ENCODE measurements at places on chromosomes 1 and 21.
A peak's percentile ranks its signal among the peaks of the same experiment; 100 is the strongest.

GRCh38 chr1:246280551-246280950, 226.5 kb downstream of the SMYD3 start:
- DNase-seq, result no peak

DNA sequence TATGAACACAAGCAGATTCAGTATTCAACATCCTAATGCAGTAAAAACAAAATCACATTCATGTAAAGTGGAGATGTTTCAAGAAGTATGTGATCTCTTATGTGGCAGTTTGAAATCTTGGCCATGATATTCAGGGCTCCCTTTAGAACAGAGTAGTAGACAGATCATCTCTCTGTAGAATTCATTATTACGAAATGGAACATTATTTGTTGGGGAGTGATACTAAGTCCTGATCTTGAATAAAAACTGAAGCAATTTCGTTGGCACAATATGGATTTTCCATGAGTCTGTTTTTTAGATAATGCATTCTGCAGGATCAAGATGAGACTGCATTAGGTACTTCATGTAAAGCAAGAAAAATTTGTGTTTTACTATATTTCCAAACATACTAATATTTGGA, 264.4 kb upstream of the NRIP1 start:
- no peak for DNase-seq

DNA sequence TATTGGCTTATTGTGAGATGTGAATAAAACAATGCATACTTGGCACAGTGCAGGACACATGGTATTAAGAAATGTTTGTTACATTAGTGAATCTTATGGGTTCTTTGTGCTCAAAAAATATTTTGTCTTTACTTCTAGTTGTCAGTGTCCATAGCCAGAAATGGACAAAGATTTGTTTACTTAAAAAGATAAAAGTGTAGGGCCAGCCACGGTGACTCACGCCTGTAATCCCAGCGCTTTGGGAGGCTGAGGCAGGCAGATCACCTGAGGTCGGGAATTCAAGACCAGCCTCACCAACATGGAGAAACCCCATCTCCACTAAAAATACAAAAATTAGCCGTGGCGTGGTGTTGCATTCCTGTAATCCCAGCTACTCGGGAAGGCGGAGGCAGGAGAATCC, 654.6 kb upstream of the NEGR1 start:
- no peak for DNase-seq

- no peak for DNase-seq
Measured at GRCh38 chr1:6080469-6080868, 34.8 kb downstream of the KCNAB2 start.

DNA sequence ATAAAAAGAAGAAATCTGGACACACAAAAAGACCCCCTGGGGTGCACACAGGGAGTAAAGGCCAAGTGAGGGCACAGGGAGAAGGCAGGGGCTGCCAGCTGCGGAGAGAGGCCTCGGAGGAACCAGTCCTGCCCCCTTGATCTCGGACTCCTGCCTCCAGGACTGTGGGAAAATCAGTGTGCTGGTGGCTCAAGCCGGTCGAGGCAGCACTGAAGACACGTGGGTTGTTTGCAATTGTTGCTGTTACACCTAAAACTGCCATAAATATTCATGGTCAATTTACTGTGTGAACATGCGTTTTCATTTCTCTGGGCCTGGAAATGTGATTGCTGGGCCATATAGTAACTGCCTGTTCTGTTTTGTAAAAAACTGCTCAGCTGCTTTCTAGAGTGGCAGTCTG, 18.5 kb downstream of the IBA57 start:
- DNase-seq, result no peak

DNA sequence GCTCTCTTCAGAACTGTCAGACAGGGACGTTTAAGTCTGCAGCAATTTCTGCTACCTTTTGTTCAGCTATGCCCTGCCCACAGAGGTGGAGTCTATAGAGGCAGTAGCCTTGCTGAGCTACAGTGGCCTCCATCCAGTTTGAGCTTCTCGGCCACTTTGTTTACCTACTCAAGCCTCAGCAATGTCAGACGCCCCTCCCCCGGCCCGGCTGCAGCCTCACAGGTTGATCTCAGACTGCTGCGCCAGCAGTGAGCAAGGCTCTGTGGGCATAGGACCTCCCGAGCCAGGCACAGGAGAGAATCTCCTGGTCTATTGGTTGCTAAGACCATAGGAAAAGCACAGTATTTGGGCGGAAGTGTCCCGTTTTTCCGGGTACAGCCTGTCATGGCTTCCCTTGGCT, 89.9 kb upstream of the PDC start:
- peak; percentile 9 for DNase-seq

DNA sequence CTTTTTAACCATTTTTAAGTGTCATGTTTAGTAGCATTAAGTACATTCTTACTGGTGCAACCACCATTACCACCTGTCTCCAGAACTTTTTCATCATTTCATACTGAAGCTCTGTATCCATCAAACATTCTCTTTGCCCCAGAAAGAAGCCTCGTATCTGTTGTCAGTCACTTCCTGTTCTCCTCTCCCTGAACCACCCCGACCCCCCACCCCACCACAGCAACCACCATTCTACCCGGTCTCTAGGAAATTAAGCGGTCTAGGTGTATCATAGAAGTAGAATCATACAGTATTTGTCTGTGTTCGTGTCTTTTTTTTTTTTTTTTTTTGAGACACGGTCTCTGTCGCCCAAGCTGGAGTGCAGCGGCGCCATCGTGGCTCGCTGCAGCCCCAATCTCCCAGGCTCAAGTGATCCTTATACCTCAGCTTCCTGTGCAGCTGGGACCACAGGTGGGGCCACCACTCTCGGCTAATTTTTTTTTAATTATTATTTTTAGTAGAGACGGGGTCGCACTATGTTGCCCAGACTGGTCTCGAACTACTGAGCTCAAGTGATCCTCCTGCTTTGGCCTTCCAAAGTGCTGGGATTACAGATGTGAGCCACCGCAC, 23.7 kb upstream of the EPHA8 start:
- no peak for DNase-seq

- DNase-seq, result no peak
Measured at GRCh38 chr1:180239145-180240096, 9.4 kb downstream of the LHX4 start.

DNA sequence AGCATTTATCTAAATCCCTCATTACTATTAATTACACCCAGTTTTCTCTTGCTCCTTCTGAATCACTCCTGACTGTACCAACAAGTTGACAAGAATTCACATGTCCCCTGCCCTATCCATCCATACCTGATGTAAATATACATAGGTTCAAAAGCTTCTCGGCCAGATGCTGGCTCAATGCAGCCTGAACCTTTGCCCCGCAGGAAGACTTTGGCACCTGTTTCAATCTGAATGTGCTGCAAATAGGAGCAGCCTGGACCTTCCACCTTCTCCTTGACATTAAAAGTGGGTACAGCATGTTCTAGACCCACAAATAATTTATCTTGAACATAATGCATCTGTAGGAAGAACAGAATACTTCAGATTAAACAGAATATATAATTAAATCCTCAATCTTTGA, 8.7 kb downstream of the KHDC4 start:
- no peak for DNase-seq

- DNase-seq, result no peak
Measured at GRCh38 chr1:208027861-208028260, 116.9 kb upstream of the CD34 start.

DNA sequence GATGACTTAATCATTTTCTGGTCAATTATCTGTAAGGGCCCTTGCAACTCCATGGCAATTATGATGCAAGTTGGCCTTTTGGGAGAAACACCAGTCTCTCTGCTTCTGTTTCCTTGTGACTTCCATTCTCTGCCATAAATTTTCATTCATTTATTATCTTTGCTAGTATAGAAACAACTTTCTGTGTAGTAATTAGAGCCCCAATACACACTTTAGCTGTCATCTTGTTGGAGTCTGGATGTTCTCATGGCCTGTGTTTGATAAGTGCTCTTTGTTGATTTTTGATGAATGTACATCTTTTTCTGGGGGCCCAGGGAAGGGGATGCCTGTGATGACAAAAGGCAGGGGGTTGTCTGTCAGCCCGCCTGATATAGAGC, 22.4 kb downstream of the PROX1 start:
- no peak for DNase-seq

DNA sequence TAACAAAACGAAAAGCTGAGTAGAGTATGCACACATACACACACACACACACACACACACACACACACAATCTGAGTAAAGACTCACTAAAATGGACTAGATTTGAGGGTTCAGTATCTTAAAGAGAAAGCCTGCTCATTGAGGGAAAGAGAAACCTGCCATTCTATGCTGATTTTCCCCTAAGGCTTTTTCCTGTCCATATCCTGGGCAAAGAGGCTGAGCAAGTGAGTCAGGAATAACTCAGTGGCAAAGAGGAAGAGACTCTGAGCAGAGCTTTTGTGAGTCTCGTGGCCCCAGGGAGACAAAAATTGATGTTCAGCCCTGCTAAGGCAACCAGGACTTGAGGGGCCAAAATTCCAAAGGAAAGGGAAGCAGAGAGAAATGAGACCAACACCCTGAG, 37.3 kb upstream of the RUNX1 start:
- DNase-seq, result no peak

- DNase-seq, result no peak
Measured at GRCh38 chr1:19656134-19656779, 8.4 kb upstream of the HTR6 start.

DNA sequence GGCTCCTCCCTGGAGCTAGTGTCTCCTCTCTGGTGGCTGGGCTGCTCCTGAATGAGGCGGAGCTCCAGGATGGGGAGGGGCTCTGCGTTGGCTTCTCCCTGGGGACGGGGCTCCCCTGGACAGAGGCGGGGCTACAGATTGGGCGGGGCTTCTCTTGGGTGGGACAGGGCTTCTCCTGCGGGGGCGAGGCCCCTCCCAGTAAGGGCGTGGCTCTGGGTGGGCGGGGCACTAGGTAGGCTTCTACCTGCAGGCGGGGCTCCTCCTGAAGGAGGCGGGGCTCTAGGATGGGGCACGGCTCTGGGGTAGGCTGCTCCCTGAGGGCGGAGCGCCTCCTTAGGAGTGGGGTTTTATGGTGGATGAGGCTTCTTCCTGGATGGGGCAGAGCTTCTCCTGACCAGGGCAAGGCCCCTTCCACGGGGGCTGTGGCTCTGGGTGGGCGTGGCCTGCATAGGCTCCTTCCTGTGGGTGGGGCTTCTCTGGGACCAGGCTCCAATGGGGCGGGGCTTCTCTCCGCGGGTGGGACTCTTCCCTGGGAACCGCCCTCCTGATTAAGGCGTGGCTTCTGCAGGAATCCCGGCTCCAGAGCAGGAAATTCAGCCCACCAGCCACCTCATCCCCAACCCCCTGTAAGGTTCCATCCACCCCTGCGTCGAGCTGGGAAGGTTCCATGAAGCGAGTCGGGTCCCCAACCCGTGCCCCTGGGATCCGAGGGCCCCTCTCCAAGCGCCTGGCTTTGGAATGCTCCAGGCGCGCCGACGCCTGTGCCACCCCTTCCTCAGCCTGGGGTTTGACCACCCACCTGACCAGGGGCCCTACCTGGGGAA, 22.7 kb upstream of the ARF1 start:
- DNase-seq, result peak; percentile 87

DNA sequence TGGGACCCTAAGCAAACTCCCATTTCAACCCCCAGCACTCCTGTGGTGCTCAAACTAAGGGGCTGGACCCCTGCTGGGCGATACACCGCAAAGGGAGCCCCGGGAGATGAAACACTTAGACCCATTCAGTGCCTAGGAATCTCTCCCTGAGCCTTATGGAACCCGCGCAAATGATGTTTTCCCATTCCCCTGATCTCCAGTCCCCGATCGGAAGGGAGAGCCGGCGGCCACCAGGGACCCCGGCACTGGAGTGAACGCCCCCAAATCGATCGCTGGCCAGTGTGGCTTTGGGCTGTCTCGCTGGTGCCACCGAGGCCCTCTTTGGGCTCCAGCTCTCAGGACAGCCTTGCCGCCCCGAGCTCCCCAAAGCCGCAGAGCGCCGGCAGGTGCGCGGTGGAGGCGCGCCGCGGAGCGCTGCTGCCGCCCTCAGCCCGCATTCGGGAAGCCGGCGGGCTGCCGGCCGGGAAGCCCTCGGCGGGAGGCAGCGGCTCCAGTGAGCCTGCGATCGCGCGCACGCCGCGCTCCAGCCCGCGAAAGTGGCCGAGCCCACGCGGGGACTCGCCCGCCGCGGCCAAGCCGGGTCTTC, 1.1 kb downstream of the PLXNA2 start:
- no peak for DNase-seq

- DNase-seq, result no peak
Measured at GRCh38 chr1:213986020-213986924, 1.5 kb upstream of the PROX1 start.

- DNase-seq, result no peak
Measured at GRCh38 chr1:10591010-10591409, 116.3 kb downstream of the PEX14 start.

DNA sequence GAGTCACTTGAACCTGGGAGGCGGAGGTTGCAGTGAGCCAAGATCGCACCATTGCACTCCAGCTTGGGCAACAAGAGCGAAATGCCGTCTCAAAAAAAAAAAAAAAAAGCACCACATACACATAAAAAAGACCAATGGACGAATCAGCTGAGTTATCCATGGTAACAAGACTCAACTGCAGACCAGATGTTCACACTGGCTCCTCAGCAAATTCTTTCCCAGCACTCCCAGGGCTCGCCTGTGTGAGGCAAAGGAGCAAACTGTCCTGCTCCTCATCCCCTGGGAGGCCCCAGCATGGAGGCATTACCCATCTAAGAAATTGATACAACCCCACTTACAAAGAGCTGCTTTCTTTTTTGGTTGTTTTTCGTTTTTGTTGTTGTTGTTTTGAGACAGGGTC, 3.1 kb downstream of the TMEM234 start:
- no peak for DNase-seq

DNA sequence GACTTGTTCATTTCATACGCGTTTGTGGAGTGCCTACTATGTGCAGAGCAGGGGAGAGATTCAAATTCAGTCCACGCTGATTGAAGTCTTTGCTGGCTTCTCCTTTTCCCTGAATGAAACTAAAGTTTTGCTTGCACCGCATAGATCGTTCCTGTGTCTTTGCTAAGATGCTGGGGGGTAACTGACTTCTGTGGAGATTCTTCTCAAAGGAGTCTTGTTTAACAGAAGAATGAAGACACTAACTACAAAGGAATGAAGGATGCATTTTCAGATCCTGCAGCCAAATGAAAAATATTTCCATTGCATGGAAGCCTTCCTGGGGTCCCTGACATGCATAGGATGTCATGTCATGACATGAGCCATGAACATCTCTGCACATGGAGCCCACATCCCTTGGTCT, 26.9 kb upstream of the H6PD start:
- DNase-seq, result no peak

DNA sequence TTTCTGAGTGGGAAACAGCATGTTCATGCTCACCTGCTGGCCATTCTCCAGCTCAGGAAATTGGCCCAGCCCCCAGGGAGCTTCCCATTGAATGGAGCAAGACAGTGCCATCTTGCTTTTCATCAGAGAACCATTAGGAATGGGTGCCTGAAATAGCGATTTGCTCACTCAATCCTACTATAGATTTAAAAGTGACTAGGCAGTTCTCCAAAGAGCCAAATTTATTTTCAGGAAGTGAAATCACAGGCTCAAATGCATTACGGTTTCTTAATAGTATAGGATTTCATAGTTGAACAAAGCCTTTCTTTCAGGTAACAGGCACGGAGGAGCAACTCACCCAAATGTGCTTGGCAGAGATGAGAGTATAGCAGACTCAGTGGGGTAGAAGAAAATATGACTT, 272.1 kb downstream of the GRIK1 start:
- no peak for DNase-seq

Measured in NT2/D1 (cell line).